Muscle of arm (tissue), 14 donors: ENCODE measurements at places on chromosomes 7 and 10. TPM values are rescaled to one million over a fixed set of nuclear protein-coding genes. Genes with fewer than 3 reads are reported as not detected.

DNA sequence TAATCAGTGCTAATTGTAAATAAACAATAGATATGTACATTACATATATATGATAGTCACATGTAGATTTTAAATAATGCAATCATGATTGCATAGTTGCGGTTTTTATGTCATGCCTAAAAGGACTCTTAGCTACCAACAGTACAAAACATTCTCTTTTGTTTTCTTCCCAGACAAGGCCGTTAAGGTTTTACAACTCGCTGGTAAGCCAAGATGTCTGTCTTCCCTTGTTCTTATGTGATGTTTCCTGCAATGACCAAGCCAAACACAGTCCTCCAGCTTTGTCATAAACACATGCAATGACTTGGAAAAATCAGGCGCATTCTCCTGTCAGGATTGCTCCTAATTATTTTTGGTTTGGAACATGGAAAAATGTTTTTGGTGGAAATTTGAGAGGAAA is 192.3 kb upstream of the GLI3 start:
- DNase-seq: no peak

DNA sequence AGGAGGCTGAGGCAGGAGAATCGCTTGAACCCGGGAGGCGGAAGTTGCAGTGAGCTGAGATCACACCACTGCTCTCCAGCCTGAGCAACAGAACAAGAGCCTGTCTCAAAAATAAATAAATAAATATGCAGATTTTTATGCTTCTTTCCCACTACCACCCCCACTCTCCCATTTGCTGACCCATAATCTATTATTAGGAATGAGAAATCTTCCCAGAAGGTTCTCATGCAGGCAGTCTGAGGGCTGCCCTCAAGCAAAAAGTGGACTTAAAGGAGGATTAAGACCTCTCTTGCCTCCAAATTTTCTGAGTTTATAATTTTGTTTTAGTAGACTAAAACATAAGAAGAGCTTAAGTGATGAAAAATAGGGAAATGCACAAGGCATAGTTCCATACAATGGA is 85.2 kb upstream of the TOMM7 start:
- no peak for DNase-seq

DNA sequence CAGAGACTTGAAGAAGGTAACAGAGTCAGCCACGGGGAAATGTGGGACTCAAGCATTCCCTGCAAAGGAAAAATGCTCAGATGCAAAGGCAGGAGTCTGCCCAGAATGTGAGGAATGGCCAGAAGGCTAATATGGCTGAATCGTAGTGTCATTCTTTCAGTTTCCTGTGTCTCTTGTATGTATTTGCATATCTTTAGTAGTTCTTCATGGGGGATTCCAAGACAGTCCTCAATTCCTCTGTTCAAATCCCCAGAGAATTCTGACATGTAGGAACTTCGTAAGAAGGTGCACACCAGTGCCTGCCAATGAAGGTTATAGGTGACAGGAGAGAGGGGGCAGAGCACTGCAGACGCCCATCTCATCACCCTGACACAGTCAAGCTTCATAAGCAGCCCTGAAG is 154.4 kb downstream of the CACNB2 start:
- DNase-seq: no peak

- DNase-seq: no peak
Measured at GRCh38 chr7:29170781-29171180, 23.8 kb upstream of the CHN2 start.

DNA sequence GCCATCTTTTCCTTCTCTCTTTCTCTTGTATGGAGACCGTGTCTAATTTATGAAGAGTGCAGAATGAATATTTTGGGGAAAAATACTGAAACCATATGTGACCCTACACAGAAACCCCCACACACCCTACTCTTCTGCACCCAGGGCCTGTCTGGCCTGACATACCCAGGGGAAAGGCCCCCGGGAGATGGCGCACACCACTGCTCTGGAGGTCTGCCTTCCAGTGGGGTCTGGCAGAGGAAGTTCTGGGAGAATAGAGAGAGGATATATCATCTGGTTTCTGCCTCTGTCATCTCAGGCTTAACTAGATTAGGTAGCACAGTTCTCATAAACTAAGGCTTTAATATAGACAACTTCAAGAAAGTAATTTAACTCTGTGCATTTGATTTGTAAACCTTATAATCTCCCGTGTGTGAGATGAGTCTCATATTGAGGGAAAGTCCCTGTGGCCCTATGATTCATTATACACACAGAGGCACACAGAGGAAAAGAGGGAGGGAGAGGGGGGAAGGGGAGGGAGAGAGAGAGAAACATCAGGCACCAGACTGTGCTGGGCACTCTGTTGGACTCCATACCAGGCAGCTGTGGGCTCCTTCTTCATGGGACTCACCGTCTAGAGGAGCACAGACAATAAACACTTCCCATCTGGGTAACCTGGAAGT is 123.3 kb downstream of the AOAH start:
- no peak for DNase-seq

- no peak for DNase-seq
Measured at GRCh38 chr7:3791327-3791726, 490.3 kb downstream of the SDK1 start.

- DNase-seq: no peak
Measured at GRCh38 chr7:69665369-69665768, 67.1 kb downstream of the AUTS2 start.

GRCh38 chr7:145696071-145696470 is 420.5 kb upstream of the CNTNAP2 start:
- DNase-seq: no peak

DNA sequence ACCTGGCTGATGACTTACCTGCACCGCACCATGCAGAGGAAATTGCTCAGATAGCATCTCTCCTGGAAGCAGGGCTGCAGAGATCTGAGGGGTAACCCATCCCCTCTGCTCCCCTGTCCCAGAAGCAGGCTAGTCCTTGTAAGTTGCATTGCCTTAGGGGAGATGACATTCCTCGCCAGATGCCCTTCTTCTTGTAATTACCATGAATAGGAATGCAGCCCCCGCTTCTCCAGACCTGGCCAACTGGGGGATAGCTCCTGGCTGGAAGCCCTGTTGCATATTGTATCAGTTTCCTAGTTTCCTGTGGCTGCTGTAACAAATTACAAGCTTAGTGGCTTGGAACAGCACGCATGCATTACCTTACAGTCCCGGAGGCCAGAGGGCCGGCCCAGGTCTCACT is 47.5 kb upstream of the EN2 start:
- DNase-seq: no peak

- DNase-seq: no peak
Measured at GRCh38 chr7:157682064-157682945, 345.5 kb downstream of the DNAJB6 start.

Gene TRIM50
- not detected for polyA plus RNA-seq

Gene GOLGA7B
- 0.19 TPM for polyA plus RNA-seq

Gene PRRT4
- polyA plus RNA-seq: 10.1 TPM

Gene FXYD4
- polyA plus RNA-seq: 1.0 TPM

Gene STOX1
- 2.8 TPM for polyA plus RNA-seq

Gene ANKRD2
- 39.6 TPM for polyA plus RNA-seq

Gene MOGAT3
- 0.08 TPM for polyA plus RNA-seq

Gene TACC2
- polyA plus RNA-seq: 87.2 TPM
